ENCODE measurements at places on chromosomes 5 and 9.

GRCh38 chr5:135218790-135219568, 180.1 kb downstream of the MACROH2A1 start:
- DNase-seq = no peak

DNA sequence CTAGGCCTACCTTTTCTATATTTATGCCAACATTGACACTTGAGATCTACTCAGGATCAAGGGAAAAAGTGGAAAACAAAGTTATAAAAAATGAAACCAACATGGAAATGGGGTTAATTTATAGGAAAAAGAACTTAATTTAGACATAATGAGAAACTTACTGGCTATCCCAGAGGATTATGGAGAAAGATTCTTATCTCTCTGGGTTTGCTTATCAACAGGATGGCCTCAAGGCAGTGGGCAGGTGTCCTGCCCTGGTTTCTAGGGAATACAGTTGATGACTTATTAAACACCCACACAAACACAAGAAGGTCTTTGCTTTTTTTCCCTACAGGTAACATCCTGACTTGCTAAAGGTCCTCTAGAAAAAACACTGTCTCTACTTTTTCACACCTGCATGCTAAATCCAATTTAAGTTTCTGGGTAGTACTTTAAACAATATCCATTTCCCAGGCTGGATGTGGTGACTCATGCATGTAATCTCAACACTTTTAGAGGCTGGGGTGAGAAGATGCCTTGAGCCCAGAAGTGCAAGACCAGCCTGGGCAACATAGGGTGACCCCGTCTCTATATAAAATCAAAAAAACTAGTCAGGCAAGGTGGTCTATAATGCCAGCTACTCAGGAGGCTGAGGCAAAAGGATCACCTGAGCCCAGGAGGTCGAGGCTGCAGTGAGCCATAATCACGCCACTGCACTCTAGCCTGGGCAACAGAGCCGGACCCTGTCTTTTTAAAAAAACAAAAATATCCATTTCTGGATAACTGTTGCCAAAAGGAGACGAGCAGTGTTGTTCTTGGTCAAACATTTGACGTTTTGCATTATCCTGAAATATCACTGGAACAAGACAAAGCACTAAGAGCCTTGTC, 6.6 kb upstream of the ZNF608 start:
- no peak for DNase-seq

DNA sequence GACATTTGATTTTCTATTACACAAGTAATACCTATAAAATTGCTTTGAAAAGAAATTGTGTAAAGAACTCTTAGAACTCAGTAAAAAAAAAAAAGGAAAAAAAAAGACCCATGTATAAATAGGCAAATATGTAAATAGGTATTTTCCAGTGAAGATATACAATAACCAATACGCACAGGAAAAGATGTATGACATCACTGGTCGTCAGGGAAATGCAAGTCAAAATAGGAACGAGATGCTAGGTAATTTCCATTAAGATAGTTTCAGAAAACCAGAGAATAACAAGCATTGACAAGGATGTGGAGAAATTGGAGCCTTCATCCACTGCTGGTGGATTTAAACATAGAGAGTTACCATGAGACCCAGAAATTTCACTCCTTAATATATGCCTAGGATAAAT, 708.8 kb downstream of the MTRR start:
- no peak for DNase-seq

GRCh38 chr5:159005062-159005461, 94.7 kb downstream of the EBF1 start:
- no peak for DNase-seq

- no peak for DNase-seq
Observed at GRCh38 chr9:101421653-101422065, 13.9 kb downstream of the ALDOB start.

DNA sequence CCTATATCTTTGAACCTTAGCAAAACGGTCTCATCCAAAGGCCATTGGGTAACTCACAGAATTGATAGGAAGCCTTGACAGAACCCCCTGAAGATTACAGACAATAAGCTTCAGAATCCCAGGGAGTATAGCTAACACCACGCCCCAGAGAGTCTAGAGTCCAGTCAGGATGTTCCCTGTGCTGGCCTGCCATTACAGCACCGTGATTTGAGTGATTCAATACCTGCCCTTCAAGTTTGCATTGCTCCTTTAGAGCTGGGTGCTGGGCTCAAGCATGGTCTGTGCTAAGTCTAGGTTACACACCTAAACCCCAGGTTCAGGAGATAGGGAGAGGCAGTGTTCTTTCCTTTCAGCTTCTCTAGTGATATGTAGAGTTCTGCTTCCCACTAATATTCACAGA, 90.5 kb downstream of the RASEF start:
- DNase-seq = no peak

- DNase-seq = no peak
Observed at GRCh38 chr9:134886413-134886913, 5.9 kb downstream of the FCN2 start.

GRCh38 chr5:132799392-132799791, 13.7 kb upstream of the SOWAHA start:
- no peak for DNase-seq

DNA sequence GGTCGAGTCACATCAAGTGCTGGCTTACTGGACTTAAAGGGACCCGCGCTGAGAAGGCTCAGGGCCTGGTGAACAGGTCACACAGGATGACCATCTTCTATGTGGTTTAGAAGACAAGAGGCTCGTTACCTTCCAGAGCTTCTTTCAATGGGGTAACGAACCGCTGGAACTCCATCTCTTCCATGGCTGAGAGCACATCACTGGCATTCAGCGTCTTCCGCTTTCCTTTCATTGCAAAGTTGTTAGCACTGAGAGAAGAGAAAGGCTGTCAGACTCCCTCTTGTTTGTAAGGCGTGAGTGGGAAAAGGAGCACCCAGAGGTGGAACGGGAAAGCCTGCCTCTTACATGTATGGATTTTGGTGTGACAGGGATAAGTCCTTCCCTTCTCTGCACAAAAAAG, 994 bp downstream of the POLE3 start:
- DNase-seq = no peak

DNA sequence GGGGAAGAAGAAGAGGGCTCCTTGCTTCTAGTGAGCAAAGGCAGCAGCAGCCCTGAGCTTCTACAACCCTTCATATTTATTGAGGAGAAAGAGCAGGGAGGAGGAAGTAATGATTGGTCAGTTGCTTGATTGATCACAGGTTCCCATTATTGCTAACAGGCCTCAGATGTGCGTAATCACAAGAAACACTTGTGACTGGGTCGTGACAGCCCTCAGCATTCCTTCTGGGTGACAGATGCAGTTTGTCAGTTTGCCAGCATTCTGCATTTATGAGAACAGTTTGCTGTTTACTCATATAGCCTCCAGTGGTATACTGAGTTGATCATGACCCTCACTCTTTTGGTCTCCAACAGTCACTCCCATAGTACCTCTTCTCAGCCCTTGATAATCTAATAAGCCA, 111.5 kb upstream of the TNC start:
- DNase-seq = no peak

- no peak for DNase-seq
Observed at GRCh38 chr5:151592855-151593408, 1.8 kb upstream of the FAT2 start.
